ENCODE measurements at places on chromosomes 6 and 20.

DNA sequence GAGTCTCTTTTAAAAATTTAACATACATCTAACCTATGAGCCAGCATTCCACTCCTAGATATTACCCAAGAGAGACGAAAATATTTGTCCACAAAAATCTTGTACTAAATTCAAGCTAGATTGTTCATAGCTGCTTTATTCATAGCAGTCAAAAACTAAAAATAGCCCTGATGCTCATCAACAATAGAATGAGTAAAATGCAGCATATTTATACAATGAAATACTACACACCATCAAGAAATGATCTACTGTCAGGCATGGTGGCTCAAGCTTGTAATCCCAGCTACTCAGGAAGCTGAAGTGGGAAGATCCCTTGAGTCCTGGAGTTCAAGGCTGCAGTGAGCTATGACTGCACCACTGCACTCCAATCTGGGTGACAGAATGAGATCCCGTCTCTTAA, 22.0 kb upstream of the SRC start:
- DNase-seq, result no peak

DNA sequence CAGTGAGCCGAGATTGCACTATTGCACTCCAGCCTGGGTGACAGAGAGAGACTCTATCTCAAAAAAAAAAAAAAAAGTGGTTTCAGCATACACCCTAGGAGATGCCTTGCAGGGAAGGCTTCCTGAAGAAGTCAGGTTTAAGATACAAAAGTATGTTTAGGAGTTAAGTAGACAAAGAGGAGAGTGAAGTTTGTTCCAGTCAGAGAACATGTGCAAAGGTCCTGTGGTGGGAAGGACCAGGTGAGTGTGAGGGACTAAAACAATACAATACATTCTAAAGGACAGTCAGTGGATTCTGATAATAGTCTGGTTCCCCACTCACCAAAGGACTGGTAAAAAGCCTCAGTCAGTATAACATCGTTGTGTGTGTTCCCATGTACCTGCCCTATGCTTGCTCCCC, 299.3 kb downstream of the HIVEP2 start:
- DNase-seq, result no peak

GRCh38 chr20:58471193-58472164, 43.7 kb downstream of the APCDD1L start:
- DNase-seq, result no peak

DNA sequence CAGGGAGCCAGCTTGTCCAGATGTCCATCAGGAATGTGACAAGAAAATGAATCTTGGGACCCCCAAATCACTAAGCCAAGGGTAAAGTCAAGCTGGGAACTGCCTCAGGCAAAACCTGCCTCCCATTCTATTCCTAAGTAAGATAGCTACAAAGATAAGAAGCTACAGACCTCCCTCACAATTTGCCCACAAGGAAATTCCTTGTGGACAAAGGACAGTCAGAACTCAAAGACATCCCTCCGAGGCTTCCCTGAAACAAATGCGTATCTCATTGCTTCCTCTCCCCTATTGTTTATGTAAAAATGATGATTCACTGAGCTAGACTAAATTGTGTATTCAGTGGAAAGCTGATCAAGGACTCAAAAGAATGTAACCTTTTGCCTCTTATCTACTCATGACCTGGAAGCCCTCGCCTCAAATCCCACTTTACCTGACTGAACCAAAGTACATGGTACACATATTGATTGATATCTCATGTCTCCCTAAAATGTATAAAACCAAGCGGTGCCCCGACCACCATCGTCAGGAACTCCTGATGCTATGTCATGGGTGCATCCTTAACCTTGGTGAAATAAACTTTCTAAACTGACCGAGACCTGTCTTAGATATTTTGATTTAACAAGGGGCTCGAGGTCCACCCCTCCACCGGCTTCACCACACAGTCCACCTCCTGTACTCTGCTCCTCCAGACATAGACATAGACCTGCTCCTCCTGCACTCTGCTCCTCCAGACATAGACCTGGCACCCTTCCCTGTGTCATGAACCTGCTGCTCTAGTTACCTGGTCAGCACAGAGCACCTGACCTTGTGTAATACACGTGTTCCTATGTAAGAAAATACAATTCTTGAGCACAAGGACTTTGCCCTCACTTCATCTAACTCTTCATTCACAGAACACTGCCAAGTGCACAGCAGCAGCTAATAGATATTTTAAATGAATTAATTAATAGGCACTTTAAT, 81.4 kb downstream of the WDR27 start:
- DNase-seq, result no peak

GRCh38 chr6:105488516-105489215, 85.8 kb upstream of the PREP start:
- DNase-seq, result no peak

- DNase-seq, result no peak
Observed at GRCh38 chr6:49457771-49458170, 5.3 kb downstream of the MMUT start.

- DNase-seq, result no peak
Observed at GRCh38 chr6:63947792-63948529, 312.4 kb downstream of the PHF3 start.

- no peak for DNase-seq
Observed at GRCh38 chr6:12064538-12065071, 52.5 kb downstream of the HIVEP1 start.

GRCh38 chr6:133590196-133590595, 298.7 kb upstream of the TCF21 start:
- no peak for DNase-seq

DNA sequence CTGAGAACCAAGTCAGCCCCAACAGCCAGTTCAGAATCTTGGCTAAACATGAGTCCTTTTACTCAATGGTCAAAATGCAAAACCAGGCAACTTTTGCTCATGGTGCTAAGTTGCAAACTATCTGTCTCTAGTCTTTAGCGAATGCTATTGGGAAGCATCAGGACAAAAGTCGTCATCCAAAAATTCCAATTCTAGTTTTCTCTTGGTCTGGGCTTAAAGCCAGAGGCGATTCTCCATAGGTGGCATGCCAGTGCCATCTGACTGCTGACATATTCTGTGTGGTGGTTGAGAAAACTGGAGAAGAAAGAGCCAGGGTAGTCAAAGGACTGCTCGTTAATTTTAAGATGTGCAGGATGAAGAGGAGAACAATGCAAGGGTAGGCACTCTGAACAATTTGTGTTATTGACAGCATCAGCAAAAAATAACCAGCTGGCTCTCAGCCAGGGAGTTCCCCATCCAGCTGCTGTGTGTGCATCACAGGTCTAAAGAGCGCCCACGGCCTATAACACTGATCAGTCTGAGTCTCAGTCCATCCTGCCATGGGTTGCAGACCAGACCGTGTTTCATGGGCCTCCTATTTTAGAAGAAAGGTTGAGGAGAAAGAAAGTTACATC, 313.6 kb downstream of the ALDH8A1 start:
- DNase-seq, result no peak

DNA sequence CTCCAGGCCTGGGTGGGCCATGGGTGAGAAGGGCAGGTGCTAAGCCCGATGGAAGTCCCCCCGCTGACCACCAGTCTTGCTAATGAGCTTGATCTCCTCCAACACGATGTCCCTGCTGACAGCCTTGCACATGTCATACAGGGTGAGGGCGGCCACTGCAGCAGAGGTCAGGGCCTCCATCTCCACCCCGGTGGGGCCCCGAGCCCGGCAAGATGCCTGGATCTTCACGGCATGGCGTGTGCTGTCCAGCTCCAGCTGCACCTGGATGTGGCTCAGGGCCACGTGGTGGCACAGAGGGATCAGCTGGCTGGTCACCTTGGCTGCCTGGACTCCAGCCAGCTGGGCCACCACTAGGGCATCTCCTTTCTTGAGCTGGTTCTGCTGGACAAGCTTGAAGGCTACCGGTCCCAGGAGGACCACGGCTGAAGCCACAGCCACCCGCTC, 27.9 kb downstream of the MOCS1 start:
- DNase-seq, result no peak

GRCh38 chr6:35021004-35021403, 120.1 kb downstream of the TCP11 start:
- no peak for DNase-seq

GRCh38 chr6:52087498-52087999, at the start of gene PKHD1:
TSS of gene PKHD1 (minus strand) at chr6:52087613. CDS start at chr6:52084933, 2,680 bp downstream.
- no peak for DNase-seq

GRCh38 chr6:165183496-165184140, 125.8 kb downstream of the C6orf118 start:
- no peak for DNase-seq

DNA sequence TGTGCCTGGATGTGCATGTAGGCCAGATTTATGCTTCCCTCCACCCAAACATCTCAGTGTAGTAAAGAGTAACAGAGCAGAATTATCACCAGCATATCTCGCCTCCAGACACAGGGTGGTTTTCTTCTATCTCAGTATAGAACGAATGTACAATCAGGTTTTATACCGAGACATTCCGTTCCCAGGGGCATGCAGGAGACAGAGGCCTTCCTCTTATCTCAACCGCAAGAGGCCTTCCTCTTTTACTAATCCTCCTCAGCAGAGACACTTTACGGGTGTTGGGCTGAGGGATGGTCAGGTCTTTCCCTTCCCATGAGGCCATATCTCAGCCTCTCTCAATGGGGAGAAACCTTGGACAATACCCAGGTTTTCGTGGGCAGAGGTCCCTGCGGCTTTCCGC, 36.4 kb upstream of the MC3R start:
- DNase-seq, result no peak
